ENCODE measurements at places on chromosomes 3 and 15.

DNA sequence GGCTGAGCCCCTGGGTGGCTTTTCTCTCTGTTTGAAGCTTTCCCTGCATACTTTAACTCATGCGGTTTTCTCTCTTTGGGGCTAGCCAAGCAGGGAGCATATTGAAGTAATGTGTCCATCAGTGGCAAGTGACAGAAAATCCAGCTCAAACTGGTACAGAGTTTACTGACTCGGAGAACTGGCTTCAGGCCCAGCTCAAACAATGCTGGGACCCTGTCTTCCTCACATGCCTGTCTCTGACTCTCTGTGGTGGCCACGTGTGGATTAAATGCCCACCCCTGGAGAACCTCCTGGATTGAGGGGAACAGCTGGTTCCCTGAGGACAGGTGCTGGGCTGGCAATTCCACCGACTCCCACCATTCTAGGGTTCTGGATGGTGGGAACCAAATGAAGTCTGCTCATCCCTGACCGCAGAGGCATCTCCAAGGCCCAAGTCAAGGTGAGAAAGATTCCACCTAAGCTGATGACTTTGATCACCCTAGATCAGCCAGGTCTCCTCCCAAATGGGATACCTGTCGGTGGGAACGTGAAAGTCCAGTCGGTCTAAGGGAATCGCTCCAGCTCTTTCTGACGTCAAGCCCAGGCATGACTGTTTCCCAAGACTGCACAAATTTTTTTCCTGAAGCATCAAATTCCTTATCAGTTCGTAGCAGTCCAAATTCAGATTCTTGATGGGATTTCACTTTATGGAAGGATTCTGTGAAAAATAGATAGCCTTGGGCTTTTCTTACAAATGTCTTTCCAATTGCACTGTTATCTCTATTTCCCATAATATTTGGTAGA is 16.3 kb upstream of the HDAC11 start:
- no peak for DNase-seq

DNA sequence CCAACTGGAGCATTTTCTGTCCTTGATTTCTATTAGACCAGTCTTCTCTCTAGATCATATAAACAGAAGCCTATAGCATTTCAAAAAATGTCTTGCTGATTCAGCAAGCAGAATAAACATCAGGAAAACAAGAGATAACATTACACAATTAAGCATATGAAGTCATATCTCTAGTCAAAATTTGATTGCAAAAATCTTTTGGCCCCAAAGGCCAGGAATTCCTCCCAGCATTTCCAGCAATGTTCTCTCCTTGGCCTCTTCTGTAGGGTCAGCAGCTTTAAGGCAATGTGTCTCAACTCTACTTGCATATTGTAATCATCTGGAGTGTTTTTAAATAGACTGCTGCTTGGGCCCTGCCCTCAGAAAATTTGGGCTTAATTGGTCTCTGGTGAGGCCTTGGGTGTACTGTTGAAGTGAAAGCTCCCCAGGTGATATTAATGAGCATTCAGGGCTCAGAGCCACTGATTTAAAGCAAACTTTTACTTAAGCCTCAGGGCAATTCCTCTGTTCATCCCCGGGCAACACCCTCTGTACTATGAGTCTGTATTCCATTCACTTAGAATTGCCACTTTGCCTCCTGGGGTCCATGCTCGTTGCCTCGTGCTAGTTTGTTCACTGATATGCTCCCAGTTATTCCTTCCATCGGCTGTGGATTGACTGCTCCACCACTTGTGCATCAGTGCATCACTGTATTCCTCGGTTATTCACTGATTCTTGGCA is 1072.6 kb downstream of the ROBO2 start:
- no peak for DNase-seq

GRCh38 chr3:79187426-79187825 is 580.4 kb downstream of the ROBO1 start:
- no peak for DNase-seq

DNA sequence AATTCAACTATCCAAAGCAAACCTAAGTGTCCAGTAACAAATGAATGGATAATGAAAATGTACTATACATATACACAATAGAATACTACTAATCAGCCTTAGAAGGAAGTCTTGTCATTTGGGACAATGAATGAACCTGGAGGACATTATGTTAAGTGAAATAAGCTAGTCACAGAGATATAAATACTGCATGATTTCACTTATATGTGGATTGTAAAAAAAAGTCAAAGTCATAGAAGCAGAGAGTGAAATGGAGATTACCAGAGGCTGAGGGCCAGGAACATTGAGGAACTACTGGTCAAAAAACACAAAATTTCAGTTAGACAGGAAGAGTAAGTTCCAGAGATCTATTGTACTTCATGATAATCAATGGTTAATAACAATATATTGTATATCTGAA is 33.6 kb downstream of the MYO5A start:
- DNase-seq: no peak

DNA sequence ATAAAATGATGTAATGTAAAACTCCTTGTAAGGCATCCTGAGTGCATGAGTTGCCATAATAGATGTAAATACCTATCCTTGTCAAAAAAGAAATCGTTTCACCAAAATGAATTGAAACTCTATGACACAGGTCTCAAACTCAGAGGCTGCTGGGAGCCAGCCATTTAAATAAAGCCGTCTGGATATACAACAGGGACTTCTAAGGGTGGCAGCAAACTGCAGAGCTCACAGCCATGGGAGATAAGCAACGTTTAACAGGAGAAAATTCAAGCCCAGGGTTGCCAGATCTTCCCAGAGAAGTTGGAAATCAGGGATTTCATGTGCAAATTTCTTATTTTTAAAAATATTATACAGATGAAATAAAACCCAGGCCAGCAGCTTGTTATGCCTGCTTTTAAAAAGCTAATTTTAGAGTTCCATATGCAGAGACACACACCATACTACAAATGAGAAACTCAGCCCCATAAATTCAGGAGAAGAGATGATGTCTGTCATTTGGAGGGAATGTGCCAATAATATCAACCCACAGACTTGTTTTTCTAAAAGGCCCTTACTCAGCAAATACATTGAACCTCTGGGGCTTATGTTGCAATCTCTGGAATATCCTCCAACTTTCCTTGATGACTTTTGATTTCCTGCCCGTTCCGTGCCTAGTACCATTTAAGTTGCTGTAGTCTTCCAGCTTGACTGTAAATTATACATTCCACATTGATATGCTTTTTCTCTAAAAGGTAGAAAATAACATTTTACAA is 75.6 kb downstream of the AQP9 start:
- no peak for DNase-seq

GRCh38 chr3:128623762-128624176 is 26.8 kb downstream of the RPN1 start:
- no peak for DNase-seq

GRCh38 chr15:85955501-85956391 is 123.9 kb upstream of the AGBL1 start:
- DNase-seq: no peak

DNA sequence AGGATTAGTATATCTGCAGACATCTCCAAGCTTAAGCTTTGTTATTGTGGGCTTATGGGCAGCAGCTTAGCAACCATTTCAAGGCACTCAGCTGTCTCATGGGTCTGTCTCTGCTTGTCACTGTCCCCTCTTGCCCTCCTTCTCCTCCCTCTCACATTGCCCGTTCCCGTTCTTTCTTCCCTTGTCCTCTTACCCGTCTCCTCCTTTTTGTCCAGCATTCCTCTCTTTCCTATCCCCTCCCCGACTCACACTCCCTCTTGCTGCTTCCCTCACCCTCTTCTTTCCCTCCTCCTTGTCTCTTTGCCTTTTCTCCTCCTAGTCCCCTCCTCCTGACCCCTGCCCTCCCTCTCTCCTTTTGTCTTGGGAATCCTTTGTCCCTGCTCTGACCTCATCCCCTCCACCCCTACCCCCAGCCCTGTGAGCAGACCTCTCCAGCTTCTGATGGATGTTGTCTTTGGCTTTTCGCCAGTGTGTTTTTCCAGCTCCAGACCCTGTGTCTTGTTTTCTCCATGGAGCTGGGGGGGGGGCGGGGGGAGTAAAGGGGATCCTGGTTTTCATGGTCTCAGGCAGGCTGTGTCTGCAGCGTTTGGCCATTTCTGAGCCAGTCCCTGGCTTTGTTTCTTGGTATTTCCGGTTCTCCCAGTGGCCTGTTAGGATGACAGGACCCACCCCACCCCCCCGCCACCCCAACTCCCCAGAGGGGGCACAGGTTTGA is 47.9 kb upstream of the TRAK1 start:
- no peak for DNase-seq

DNA sequence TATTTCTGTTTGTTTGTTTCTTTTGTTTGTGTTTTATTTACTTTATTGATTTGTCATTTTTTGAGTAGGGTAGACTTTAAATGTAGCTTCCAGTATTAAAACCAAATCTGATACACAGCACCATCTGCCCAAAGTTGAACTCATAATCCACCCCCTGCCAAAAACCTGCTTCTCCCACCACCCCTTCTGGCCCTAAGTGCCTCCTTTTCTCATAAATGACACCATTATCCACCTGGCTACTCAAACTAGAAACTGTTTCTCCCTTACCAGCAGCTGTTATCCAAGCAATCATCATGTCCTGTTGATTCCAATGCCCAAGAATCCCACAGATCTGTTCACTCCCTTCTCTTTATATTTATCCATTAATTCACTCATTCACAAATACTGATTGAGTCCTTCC is 21.8 kb upstream of the PTX3 start:
- no peak for DNase-seq

GRCh38 chr3:41041899-41042298 is 157.4 kb upstream of the CTNNB1 start:
- DNase-seq: no peak

GRCh38 chr15:64070965-64071851 is 22.4 kb downstream of the CIAO2A start:
- DNase-seq: peak; percentile 55

DNA sequence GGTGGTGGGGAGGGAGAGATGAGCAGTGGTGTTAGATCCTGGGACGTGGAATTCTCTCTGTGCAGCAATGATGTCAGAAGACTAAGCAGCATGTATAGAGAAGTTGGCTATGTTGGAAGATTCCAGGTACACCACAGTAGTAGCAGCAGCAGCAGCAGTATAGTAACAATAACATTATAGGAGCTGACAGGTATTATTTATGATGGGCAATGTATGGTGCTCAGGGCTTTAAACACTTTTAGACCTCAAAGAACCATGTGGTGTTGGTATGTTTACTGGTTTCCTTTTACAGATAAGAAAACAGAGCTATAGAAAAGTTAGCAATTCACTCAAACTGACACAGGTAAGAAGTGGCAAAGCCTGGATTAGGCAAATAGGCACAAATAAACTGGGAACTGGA is 103.9 kb downstream of the CCNL1 start:
- DNase-seq: no peak

GRCh38 chr3:122873741-122874515 is 79.1 kb downstream of the SLC49A4 start:
- no peak for DNase-seq

GRCh38 chr3:88101142-88101541 is 42.1 kb downstream of the ZNF654 start:
- DNase-seq: no peak

DNA sequence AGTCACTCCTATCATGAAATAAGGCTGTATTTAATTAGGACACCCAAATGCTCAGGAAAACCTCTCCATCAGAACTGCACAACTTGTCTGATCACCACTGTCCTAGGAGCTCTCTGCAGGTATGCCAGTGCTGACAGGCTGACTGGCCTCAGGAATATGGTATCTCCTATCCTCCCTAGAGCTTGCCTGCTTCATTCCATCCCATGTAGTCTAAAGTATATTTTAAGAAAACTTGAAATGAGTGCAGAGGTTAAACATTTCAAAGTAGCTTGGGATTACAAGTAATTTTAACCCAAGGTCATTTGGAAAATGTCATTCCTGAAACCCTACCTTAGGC is 23.7 kb downstream of the FILIP1L start:
- no peak for DNase-seq

GRCh38 chr3:15953841-15954240 is 156.1 kb upstream of the ANKRD28 start:
- no peak for DNase-seq

- DNase-seq: no peak
Measured at GRCh38 chr15:100842756-100843730, 36.6 kb upstream of the ALDH1A3 start.

GRCh38 chr3:143970773-143971358 is 757 bp upstream of the DIPK2A start:
- DNase-seq: peak; percentile 21

DNA sequence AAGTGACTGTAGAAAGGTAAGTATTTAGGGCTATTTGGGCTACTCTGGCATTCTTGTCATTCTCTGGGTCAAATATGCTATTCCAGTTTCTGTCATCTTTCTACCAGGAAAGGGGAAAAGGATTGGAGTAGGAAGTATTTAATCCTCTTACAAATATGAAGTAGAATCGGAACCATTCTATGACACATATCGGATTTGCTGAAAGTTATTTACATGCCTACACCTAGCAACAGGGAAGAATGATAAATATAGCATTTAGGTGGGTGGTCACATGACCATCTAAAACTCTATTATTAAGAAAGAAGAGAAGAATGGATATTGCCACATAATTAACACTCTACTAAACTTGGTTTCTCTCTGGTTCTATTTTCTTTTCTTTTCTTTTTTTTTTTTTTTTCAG is 1353.1 kb downstream of the ZPLD1 start:
- DNase-seq: no peak

DNA sequence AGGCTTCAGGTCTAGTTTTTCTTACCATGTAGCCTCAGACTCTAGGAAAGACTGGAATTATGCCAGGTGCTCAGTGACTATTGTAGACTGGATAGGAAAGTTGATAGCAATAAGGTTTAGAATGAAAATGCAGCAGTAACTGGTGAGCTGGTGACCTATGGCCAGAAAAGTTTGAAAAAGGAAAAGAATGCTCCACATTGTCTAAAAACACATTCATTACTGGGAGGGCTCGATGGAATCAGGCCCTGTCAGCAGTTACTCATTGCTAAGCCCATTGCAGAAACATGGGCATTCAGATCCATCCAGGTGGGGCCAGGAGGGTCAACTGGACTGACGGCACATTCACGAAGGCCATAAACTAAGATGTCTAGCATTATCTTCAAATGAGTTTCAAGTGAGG is 8.7 kb upstream of the MBNL1 start:
- no peak for DNase-seq

- no peak for DNase-seq
Measured at GRCh38 chr15:66094331-66094730, 159.2 kb downstream of the MEGF11 start.

DNA sequence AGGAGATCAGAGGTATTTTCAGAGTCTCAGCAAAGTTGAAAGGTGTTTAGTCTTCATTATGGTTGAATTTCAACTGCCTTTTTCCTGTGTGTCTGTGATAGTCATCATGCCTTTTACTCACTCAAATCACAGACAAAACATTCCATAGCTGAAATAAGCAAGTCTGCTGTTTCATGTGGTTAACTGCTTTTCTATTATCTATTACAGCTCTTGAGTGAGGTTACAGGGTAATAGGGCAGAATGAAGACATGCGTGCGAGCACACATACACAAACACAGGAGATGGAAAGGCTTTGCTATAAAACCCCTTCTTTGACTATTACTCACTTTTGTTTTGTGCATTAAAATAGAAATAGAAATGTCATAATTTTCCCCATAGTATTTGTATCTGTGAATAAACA is 192.6 kb upstream of the RARB start:
- no peak for DNase-seq
